ENCODE measurements at places on chromosomes 7 and 10.

DNA sequence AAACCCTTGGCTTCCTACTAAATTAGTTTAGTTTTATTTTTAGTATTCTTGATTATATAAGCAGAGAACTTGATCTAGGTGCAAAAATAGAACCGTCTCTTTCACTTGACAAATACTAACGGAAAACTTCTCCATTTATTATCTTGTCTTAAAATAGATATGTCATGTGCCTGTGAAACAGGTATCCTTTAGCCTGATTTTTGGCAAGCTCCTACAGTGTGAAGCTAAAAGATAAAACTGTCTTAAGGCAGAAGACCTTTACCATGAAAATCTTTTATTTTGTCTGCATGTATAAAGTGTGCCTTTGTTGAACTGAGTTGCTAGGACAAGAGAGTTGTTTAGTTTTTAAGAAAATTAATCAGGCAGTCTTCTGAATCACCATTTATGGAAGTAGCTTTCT is 90.6 kb downstream of the CYP51A1 start:
- DNase-seq = no peak
- H3K4me3 ChIP-seq = no peak overlapping the region

- H3K27ac ChIP-seq = peak within 1 kb of the TSS; percentile 86
- DNase-seq = peak; percentile 97
- H3K4me3 ChIP-seq = peak within 1 kb of the TSS; percentile 67
- H3K4me1 ChIP-seq = peaks cover 43% of the 10 kb centered on the region
- peaks cover 12% of the 10 kb centered on the region for H3K36me3 ChIP-seq
- no peaks in the 10 kb centered on the region for H3K27me3 ChIP-seq
These were observed at the start of gene DEPP1 for GRCh38 chr10:44978570-44979280. DEPP1 (minus strand) TSS chr10:44978809; CDS start chr10:44978030, 779 bp downstream.

- H3K27me3 ChIP-seq = peaks cover 45% of the 10 kb centered on the region
- no peak overlapping the region for H3K27ac ChIP-seq
- no peak overlapping the region for H3K4me3 ChIP-seq
- DNase-seq = no peak
These were observed 3.5 kb downstream of the LRRTM3 start for GRCh38 chr10:66929375-66929774.

GRCh38 chr10:18684416-18684815 is 25.2 kb downstream of the ARL5B start:
- H3K27ac ChIP-seq = no peak overlapping the region
- peaks cover 34% of the 10 kb centered on the region for H3K4me1 ChIP-seq
- no peak for DNase-seq
- no peak overlapping the region for H3K4me3 ChIP-seq
- no peaks in the 10 kb centered on the region for H3K27me3 ChIP-seq

DNA sequence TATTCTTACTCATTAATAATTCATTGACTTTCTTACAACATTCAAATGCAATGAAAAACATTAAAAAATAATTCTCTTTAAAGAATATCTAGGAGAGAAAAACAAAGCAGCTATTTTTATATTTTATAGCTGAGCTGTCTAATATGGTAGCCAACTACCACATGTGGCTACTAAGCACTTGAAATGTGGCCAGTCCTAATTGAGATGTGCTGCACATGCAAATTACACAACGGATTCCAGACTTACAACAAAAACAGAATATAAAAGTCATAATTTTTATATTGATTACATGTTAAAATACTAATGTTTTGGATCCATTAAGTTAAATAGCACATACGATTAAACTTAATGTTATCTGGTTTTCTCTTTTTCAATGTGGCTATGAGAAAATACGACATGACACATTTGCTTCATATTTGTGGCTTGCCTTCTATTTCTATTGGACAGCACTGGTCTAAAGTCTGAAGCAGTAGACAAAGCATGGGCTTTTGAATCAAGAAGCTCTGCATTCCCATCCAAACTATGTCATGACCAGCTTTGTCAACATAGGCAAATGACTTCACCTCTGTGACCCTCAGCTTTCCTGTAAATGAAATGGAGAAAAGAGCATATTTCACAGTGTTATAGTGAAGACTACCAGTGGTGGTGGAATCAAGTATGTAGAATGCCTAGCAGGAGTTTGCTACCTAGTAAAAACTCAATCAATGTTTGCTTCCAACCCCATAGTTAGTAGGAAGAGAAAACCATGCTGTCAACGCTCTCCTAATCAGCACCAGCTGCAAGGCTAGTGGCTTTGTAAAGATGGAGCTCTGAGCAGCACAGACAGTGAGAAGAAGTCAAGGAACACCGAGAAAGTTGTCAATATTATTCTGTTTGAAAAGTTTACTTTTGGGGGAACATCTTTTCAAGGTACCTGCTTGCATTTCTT is 37.1 kb upstream of the GDF10 start:
- peaks cover under 1% of the 10 kb centered on the region for H3K4me1 ChIP-seq
- DNase-seq = no peak
- peaks cover 17% of the 10 kb centered on the region for H3K27me3 ChIP-seq
- H3K4me3 ChIP-seq = no peak overlapping the region
- no peak overlapping the region for H3K27ac ChIP-seq

GRCh38 chr10:78572565-78572964 is 496.2 kb upstream of the ZMIZ1 start:
- H3K27ac ChIP-seq = no peak overlapping the region
- peaks cover 65% of the 10 kb centered on the region for H3K27me3 ChIP-seq
- H3K4me1 ChIP-seq = no peaks in the 10 kb centered on the region
- no peaks in the 10 kb centered on the region for H3K36me3 ChIP-seq
- no peak for DNase-seq

DNA sequence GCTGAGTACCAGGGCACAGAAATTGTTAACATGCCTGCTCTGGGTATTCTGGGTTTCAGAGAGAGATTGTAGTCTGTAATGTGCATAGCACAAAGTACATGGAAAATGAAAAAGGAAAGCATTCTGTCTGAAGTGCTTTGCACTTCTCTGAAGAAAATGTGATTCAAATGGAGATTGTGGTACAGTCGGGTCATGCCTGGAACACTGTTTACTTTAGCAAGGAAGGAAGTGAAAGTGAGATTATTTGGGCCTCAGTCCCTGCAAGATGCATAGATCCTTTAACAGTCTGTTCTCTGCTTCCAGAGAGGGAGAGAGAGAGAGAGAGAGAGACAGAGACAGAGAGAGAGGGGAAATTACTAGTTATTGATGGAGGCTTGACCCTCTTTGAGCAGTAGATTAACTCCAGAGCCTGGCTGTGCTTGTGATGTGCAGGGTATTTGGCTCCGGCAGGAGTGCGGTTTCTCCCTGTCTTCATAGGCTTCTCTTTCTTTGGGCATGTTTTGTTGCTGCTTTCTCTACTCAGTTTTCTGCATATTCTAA is 5.4 kb downstream of the VWC2 start:
- no peak for DNase-seq
- H3K4me3 ChIP-seq = no peak overlapping the region
- no peaks in the 10 kb centered on the region for H3K36me3 ChIP-seq
- H3K27me3 ChIP-seq = peaks cover 10% of the 10 kb centered on the region
- no peaks in the 10 kb centered on the region for H3K4me1 ChIP-seq

DNA sequence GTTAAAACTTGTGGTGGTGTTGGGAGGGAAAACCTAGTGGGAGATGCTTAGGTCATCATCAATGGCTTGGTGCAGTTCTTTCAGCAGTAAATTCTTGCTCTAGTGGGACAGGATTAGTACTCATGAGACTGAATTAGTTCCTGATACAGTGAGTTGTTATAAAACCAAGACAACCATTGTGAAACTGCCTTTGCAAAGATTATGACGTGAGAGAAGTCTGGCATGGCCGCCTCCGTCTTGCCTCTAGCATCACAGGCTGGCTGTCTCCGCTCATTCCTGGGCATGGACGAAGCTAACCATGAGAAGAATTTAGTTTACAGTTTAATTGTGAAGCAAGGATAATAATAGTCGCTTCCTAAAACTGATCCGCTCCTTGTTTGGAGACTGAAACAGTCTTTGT is 186.4 kb downstream of the KIF20B start:
- no peaks in the 10 kb centered on the region for H3K27me3 ChIP-seq
- H3K4me1 ChIP-seq = no peaks in the 10 kb centered on the region
- no peak for DNase-seq
- no peak overlapping the region for H3K4me3 ChIP-seq
- H3K27ac ChIP-seq = no peak overlapping the region
- H3K36me3 ChIP-seq = peaks cover 6% of the 10 kb centered on the region

DNA sequence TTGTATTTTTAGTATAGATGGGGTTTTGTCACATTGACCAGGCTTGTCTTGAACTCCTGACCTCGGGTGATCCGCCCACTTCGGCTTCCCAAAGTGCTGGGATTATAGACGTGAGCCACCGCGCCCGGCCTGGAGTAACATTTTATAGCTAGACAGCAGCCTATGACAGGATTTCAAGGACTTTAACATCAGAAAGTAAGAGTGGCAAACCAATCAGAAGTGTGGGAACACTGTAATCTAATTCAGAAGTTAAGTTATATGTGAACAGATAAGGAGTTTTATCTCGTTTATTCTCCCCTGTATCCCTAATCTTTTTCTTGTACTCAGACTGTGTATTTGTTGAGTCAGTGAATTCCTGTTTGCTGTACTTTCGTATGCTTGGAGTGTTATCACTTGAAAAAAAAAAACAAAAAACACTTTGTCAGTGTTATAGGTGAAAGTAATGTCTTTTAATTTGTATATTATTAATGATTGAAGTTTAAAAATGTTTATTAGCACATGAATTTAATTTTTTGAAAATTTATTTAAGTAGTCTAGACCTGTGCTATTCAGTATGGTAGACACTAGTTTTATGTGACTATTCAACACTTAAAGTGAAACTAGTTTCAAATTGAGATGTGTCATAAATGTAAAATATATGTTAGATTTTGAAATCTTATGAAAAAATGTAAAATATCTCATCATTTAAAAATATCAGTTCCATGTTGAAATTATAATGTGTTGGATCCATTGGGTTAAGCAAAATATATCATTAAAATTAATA is 38.6 kb downstream of the RSBN1L start:
- no peak for DNase-seq
- peaks cover 6% of the 10 kb centered on the region for H3K4me1 ChIP-seq
- H3K27me3 ChIP-seq = no peaks in the 10 kb centered on the region
- peaks cover 26% of the 10 kb centered on the region for H3K36me3 ChIP-seq
- H3K27ac ChIP-seq = no peak overlapping the region

GRCh38 chr7:98240961-98241673 is 10.9 kb downstream of the TECPR1 start:
- H3K27me3 ChIP-seq = no peaks in the 10 kb centered on the region
- no peak overlapping the region for H3K27ac ChIP-seq
- H3K36me3 ChIP-seq = peaks cover 12% of the 10 kb centered on the region

GRCh38 chr7:129875745-129876411 is 76.9 kb downstream of the UBE2H start:
- peak overlapping the region; percentile 90 for H3K27ac ChIP-seq
- peak overlapping the region; percentile 69 for H3K4me3 ChIP-seq
- no peaks in the 10 kb centered on the region for H3K27me3 ChIP-seq
- peaks cover 77% of the 10 kb centered on the region for H3K36me3 ChIP-seq
- peak; percentile 69 for DNase-seq

GRCh38 chr10:131187926-131188325 is 123.6 kb downstream of the TCERG1L start:
- H3K4me1 ChIP-seq = no peaks in the 10 kb centered on the region
- no peak overlapping the region for H3K27ac ChIP-seq
- H3K4me3 ChIP-seq = no peak overlapping the region
- no peak for DNase-seq
- H3K36me3 ChIP-seq = no peaks in the 10 kb centered on the region

GRCh38 chr7:151682831-151683614 is 163.3 kb upstream of the RHEB start:
- no peak overlapping the region for H3K4me3 ChIP-seq
- DNase-seq = no peak
- H3K27ac ChIP-seq = peak overlapping the region; percentile 98

- H3K4me3 ChIP-seq = no peak overlapping the region
- no peak for DNase-seq
- H3K27ac ChIP-seq = no peak overlapping the region
These were observed 586.5 kb downstream of the LRMDA start for GRCh38 chr10:76017733-76018433.

DNA sequence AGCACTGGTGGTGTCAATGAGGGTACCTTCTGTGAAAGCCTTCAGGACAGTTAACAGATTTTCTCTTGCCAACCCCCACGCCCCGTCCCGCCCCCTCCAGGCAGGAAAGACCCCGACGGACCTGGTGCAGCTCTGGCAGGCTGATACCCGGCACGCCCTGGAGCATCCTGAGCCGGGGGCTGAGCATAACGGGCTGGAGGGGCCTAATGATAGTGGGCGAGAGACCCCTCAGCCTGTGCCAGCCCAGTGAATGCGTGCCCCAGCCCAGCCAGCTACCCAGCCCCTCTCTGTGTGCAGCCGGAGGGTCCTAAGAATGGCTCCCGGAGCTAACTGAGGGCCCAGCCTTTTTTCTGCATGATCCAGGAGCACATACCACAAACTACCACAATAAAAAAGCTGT is 713 bp upstream of the HOGA1 start:
- peaks cover 22% of the 10 kb centered on the region for H3K4me1 ChIP-seq
- H3K4me3 ChIP-seq = no peak overlapping the region
- H3K27ac ChIP-seq = no peak overlapping the region
- no peak for DNase-seq
- H3K27me3 ChIP-seq = no peaks in the 10 kb centered on the region

DNA sequence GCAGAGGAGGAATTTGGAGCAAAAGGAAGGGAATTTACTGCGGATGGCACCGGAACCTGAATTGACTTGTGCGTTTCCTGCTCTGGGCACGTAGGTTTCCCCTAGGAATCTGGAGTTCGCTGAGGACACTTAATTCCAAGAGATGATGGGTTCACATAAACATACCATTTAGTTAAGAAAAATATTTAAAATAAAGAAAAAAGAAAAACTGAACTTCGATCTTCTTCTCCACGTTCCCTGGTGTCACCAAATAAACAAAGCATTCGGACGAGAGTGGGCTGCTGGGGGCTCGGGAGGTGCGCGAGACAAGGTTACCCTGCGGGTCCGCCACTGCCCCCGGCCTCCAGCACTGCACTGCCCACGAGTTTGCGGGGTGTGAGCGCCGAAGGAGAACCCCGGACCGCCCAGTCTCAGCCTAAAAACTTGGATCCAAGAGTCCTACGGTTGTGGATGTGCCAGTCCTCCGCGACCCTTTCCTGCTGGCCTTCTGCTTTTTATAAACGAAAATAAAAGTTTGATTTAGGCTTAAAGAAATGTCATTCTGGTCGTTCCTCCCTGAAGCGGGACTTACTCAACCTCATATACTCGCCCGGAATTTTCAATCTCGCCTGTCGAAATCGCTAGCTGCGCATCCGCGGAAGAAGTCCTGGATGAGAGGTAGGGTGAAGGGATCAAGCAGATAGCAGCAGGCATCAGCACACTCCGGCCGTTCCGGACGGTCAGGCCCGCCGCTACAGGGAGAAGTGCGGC is 30.3 kb downstream of the SKIDA1 start:
- no peak for DNase-seq
- peak overlapping the region; percentile 64 for H3K27ac ChIP-seq
- peak overlapping the region; percentile 82 for H3K4me3 ChIP-seq
- no peaks in the 10 kb centered on the region for H3K4me1 ChIP-seq
- peaks cover 21% of the 10 kb centered on the region for H3K27me3 ChIP-seq
- no peaks in the 10 kb centered on the region for H3K36me3 ChIP-seq

DNA sequence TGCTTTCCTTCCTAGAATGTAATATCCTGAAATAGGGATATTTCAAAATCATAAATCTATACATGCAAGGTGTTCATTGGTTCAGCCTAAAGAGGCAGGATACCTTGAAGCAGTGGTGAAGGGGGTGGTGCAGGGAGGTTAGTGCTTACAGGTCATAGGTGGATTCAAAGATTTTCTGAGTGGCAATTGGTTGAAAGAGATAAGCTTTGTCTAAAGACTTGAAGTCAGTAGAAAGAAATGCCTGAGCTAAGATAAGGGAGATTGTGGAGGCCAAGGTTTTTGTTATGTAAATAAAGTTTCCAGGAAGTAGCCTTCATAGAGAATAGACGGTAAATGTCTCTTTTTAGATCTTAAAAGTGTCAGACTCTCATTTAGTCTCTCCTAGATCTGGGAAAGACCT is 741.2 kb upstream of the ZWINT start:
- peaks cover 3% of the 10 kb centered on the region for H3K36me3 ChIP-seq
- DNase-seq = no peak
- peaks cover 32% of the 10 kb centered on the region for H3K27me3 ChIP-seq
- no peak overlapping the region for H3K27ac ChIP-seq
- no peak overlapping the region for H3K4me3 ChIP-seq
